Activated naive CD4-positive, alpha-beta T cell (primary cell): ENCODE measurements at places on chromosomes 16 and 17.

GRCh38 chr16:55118701-55119260, 188.1 kb downstream of the IRX5 start:
- DNase-seq = no peak

GRCh38 chr17:43813386-43813785, 19.6 kb downstream of the MPP3 start:
- no peak for DNase-seq

DNA sequence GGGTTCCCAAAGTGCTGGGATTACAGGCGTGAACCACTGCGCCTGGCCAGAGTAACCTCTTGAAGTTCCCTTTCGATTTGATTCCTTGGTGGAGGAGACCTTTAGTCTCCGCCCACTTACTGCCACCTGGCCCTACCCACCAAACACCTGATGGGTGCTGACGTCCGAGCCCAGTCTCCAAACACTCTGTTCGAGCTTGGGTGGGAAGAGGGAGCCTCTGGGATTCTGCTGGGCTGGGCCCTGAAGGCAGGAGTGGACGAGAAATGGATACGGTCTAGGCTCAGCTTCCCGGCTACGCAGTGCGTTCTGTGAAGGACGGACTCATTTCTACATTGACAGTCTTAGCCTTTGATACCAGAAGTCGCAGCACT, 870 bp upstream of the ITGA3 start:
- DNase-seq = no peak

GRCh38 chr17:6756425-6757031, 682 bp downstream of the XAF1 start:
- peak; percentile 24 for DNase-seq

GRCh38 chr16:87437911-87438610, 45.9 kb downstream of the MAP1LC3B start:
- no peak for DNase-seq

GRCh38 chr16:269061-269796, 6.5 kb downstream of the RGS11 start:
- DNase-seq = no peak
